ENCODE measurements at places on chromosomes 4 and X.

DNA sequence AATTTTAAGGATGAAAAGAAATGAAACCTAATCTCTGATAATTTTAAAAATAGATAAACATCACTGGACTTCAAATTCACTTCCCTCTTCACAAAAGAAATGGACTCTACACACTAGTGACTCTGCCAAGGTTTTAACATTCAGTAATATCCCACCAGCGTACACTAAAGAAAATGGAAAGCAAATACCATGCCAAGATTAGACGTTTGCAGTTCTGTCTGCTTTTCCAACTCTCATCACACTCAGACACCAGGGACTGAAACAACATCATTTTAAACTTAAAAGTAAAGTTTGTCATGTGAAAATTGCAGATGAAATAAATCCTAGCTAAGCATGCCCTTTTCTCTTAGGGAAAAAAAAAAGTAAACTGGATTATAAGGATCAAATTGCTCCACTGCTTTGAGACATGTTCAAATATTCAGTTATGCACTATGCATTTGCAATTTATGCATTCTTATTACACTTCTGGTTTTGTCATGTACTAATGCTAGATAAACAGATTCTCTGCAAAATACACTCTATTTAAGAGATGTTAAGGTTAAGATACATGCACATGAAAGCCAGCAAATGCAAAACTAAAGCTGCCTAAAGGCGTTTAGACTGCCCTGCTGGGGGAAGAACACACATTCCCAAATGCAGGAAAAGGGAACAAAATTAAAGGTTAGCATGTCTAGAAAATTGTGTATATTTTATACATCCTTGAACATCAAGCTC lies 534.4 kb upstream of the EPHA5 start:
- DNase-seq, result no peak

- no peak for DNase-seq
Measured at GRCh38 chrX:40383969-40384368, 196.8 kb upstream of the ATP6AP2 start.

- DNase-seq, result no peak
Measured at GRCh38 chrX:67613366-67613765, 69.5 kb downstream of the AR start.

- no peak for DNase-seq
Measured at GRCh38 chr4:3442460-3442958, 741 bp downstream of the HGFAC start.

GRCh38 chr4:151462554-151462953 lies 53.6 kb downstream of the FHIP1A start:
- no peak for DNase-seq

DNA sequence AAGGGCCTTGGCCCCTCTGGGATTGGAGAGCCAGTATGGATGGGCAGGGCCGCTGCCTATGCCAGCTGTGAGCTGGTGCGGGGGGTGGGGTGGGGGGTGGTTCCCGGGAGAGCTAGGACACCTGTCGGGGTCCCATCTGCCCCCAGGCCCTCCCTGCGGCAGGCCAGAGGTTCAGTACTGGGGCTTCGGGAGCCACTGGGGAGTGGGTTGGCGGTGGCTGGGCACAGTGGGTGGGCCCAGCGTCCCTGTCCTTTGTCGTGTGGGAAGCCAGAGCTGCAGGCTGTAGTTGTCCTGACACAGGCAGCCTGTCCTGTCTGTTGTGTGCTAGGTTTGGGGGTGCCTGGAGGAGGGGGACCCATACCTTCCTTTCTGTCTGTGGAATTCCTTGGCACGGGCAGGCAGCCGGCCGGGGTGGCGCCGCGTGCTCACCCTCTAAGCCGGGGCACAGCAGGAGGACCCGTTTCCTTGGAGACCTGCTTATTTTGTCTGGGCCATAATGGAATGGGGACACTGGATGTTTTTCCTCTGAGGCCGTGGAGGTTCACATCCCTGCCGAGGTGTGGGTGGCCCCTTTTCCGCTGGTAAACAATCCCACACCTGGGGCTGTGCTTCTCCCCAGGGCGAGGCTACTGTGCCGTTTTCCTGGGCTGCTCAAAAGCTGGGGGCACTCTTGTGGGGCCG lies 14.8 kb downstream of the DOK7 start:
- no peak for DNase-seq

DNA sequence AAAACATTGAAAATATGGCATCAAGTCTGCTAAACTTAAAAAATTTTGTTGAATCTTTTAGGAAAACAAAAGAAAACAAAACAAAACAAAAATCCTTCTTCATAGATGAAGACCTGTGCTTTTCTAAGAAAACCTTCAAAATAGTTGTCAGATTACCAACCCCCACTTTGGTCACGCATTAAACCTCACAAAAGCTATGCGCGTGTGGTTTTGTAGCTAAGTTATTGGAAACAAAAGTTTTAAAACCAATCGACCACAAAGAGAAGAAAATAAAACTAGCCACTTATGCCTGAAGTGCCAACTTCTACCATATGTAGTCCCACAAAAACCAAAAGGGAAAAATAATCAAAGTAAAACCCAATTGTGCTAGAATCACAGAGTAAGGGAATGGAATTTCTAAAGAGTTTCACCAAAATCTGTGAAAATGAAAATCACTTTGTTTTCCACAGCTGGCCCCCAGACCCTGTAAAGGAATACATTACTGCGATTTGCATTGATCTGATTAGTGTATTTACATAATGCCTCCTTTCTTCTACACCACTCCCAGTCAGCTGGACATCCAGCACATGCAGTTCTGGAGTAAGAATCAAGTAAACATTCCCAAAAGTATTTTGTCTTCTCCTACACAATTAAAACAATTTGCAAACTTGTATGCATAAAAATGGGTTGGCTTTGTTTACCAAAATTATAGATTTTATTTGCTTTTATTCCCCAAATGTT lies 330.1 kb upstream of the DKK2 start:
- no peak for DNase-seq

GRCh38 chrX:141839856-141840255 lies 1.7 kb downstream of the MAGEC3 start:
- DNase-seq, result no peak
